ENCODE measurements at places on chromosomes 2 and 18.

GRCh38 chr2:165203689-165204559, at the start of gene SCN3A:
Gene SCN3A (minus strand): TSS chr2:165204050. CDS start chr2:165176394, 27,656 bp downstream.
- DNase-seq = no peak

DNA sequence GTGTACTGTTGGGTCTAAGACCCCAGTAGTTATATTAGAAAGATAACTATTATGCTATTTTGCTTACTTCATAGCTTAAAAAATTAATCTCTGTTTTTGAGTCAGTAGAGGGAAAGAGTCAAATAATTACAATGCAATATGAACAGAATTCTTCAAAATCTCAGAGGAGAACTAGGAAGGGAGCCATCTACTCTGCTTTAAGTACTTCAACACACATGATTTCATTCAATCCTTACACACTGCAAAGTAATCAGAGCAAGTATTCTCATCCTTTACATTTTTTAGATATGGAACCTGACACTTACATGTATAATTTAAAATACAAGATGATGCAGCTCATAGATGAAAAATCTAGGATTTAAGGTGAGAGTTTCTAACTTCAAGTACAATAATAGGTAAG, 27.7 kb downstream of the COL5A2 start:
- no peak for DNase-seq

GRCh38 chr2:181900007-181900651, 8.6 kb downstream of the ITPRID2 start:
- no peak for DNase-seq

GRCh38 chr2:227799202-227799601, 14.4 kb upstream of the CCL20 start:
- DNase-seq = no peak
